ENCODE measurements at places on chromosomes 11 and 22. TPM values are rescaled to one million over a fixed set of nuclear protein-coding genes. Genes with fewer than 3 reads are reported as not detected.

- no peak for DNase-seq
These were observed 686.9 kb downstream of the FAM181B start for GRCh38 chr11:82046778-82047177.

- DNase-seq: no peak
These were observed 19.0 kb downstream of the CYTH4 start for GRCh38 chr22:37301144-37301830.

- no peak for DNase-seq
These were observed 6.0 kb downstream of the P2RX6 start for GRCh38 chr22:21020802-21021429.

DNA sequence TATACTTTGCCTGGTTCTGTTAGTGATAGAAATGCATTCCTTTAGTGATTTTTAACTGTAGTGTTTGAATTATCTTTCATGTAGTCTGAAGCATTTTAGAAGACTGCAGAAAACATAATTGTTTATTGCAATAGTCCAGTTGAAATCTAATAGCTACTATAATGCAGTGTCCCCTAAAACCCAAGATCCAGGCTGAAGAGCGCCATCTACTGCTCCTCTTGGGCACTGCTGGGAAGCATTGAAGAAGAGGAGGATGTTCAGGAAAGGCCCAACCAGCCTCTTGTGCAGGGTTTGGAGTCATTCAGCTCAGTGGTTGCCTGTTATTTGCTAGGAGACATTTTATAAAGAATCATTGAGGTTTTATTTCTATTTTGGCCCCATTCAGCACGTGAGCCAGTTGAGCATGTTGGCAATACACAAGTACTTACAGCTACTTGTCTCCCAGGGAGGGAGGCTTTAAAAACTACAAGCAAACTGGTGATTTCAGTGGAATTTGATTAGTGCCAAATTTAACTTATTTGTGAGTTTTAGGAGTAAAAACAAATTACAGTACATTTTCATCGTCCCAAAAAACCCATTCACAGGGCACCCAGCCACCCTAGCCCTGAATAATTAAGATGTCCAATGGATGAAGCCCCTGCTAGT is 74.9 kb upstream of the HORMAD2 start:
- peak; percentile 81 for DNase-seq

DNA sequence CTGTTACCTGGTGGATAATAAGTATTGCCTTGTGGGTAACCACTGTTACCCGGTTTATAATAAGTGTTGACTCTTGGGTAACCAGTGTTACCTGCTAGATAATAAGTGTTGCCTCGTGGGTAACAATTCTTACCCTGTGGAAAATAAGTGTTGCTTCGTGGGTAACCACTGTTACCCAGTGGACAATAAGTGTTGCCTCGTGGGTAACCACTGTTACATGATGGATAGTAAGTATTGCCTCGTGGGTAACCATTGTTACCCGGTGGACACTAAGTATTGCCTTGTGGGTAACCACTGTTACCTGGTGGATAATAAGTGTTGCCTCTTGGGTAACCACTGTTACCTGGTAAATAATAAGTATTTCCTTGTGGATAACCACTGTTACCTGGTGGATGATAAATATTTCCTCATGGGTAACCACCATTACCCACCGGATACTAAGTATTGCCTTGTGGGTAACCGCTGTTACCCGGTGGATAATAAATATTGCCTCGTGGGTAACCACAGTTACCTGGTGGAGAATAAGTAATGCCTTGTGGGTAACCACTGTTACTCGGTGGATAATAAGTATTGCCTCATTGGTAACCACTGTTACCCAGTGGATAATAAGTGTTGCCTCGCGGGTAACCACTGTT is 8.7 kb upstream of the NXPE4 start:
- no peak for DNase-seq

Gene MFRP
- polyA plus RNA-seq: not detected

Gene TNRC6B
- 9.2 TPM for polyA plus RNA-seq

Gene FOLR3
- not detected for polyA plus RNA-seq

Gene OR4D11
- not detected for polyA plus RNA-seq

Gene PGM2L1
- 2.8 TPM for polyA plus RNA-seq

Gene SLC2A11
- polyA plus RNA-seq: 4.8 TPM

Gene FGF4
- polyA plus RNA-seq: not detected

Gene TENM4
- polyA plus RNA-seq: 2.4 TPM

Gene IGLL1
- not detected for polyA plus RNA-seq

Measured in sigmoid colon (tissue), 7 donors.